ENCODE measurements at places on chromosomes 3 and 15.

DNA sequence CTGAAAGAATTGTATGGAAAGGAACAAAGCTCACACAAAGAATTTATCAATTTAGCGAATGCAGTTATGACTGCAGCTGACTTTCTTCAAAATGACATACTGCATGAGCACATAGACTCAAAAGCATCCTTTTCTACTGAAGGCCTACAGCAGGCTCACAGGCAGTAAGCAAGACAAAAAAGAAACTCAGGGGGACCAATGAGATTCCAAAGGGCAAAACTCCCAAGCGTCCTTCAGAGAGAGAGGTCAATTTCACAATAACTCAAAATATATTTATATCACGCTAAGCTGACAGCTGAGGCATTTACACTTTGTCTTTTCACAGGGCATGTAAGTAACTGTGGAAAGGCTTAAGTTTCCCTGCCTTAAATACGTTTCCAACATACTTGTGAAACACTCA, 427.9 kb upstream of the RASGRP1 start:
- no peak for DNase-seq

DNA sequence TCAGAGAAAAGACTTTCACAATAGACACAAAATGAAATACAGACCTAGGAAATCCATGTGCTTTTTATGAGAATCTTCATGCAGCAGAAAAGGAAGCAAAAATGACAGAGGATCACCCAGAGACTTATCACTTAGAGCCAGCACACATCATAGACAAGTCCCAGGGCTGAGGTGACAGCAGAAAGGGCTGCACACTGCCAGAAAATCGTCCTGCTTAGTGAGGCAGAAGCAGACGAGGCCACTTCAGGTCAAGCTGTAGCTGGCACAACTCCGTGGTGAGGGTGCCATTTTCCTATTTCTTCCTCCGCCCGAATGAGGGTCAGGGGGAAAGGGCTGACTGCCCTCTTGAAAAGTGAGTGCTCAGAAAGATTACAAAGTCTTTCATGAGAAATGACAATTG, 95.9 kb upstream of the TNIK start:
- DNase-seq: no peak

GRCh38 chr15:60649845-60650548, 171.1 kb upstream of the ICE2 start:
- no peak for DNase-seq

GRCh38 chr3:10548992-10549391, 43.6 kb upstream of the ATP2B2 start:
- no peak for DNase-seq

- DNase-seq: no peak
Measured at GRCh38 chr15:31273258-31273941, 53.2 kb upstream of the KLF13 start.

DNA sequence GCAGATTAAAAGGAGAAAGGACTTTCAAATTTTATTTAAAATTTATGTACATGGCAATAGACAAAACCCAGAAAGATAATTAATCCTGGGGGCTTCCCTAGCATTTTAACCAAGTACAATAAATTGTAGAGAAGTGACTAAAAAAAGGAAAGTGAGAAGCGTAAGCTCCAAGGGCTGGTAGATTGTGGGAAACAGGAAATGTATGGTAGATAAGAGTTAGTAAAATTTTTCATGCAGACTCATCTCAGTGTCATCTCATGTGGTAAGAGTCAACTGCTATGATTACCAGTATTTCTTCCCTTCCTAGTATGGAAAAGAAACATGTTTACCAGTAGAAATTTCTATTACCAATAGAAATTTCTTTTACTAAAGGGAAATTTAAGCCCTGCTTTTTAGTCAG, 464.3 kb upstream of the AGTR1 start:
- no peak for DNase-seq

DNA sequence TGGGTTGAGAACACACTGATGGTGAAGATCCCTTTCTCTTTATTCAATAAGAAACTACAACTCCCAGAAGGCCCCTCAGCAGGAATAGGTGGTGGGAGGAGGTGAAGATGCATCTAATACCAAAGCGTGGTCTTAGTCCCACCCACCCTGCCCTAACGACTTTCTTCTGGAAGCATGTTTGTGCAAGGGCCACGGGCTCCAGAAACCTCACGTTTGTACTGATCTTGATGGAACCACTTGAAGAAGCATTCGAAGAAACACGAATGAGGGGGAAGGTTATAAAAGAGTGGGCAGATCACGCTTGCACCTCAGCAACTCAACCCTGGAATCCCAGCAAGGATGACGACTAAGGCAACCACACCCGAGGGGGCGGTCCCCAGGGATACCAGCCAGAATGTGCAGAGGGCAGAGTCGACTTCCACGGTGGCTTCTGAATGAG, 10.6 kb upstream of the SLC25A36 start:
- no peak for DNase-seq

- no peak for DNase-seq
Measured at GRCh38 chr3:123371859-123372685, 76.8 kb downstream of the ADCY5 start.

GRCh38 chr15:66646308-66646707, 55.7 kb upstream of the SMAD6 start:
- DNase-seq: no peak

GRCh38 chr3:172750069-172750367, 508 bp upstream of the ECT2 start:
- DNase-seq: no peak

- DNase-seq: no peak
Measured at GRCh38 chr3:168604767-168605166, 509.0 kb upstream of the GOLIM4 start.

DNA sequence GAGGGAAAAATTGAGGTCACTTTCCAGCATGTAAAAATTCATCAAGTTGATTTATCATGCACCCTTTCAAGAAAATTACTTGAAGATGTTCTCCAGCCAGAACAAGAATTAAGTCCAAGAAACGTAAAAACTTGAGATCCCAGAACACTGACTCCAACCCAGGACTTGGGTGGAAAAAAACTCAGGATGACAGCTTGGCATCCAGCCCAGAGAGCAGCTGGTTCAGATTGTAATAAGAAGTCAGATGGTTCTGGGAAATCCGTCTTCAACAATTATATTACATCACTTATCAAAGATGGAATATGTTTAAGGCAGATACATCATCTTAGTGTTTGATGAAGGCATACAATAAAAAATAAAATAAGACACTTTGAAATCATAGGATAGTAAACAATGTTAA, 23.0 kb upstream of the DNAJC13 start:
- no peak for DNase-seq

- no peak for DNase-seq
Measured at GRCh38 chr3:119794971-119795612, 13.2 kb downstream of the NR1I2 start.

DNA sequence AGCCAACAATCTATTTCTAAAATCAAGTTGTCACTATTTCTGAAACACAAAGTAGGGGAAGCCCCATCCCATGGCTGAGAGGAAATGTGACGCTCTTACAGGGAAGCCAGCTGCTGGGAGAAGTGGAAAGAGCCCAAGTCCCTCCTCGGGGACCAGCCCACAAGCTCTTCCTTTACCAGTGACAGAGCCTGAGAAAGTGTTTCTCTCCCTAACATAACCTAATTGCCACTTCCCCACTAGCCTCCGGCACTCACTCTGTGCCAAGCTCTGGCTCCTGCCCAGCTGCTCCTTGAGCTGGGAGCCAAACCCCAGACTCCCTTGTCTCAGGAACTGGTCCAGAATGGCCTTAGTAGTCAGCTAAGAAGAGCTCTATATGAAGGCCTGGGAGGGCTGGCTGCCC, 42.9 kb downstream of the TNFAIP8L3 start:
- DNase-seq: peak; percentile 32

DNA sequence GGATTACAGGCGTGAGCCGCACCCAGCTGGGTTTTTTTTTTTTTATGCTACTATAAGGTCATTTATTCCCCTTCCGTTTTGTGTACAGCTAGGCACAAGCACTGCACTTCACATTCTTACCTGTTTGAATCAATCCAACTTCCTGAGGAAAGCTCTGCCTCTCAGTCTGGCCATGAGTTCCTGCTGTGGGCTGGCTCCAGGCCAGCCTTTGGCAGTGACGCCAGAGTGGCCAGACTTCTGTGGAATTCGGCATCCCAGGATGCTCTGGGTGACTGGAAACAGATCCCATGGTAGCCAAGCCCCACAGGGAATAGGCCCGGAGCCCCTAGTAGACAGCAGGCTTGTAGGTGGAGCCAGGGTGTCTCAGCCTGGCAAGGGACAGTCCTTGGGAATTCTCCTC, 21.5 kb upstream of the TIMP4 start:
- no peak for DNase-seq

GRCh38 chr3:30167541-30168011, 438.8 kb upstream of the TGFBR2 start:
- no peak for DNase-seq

DNA sequence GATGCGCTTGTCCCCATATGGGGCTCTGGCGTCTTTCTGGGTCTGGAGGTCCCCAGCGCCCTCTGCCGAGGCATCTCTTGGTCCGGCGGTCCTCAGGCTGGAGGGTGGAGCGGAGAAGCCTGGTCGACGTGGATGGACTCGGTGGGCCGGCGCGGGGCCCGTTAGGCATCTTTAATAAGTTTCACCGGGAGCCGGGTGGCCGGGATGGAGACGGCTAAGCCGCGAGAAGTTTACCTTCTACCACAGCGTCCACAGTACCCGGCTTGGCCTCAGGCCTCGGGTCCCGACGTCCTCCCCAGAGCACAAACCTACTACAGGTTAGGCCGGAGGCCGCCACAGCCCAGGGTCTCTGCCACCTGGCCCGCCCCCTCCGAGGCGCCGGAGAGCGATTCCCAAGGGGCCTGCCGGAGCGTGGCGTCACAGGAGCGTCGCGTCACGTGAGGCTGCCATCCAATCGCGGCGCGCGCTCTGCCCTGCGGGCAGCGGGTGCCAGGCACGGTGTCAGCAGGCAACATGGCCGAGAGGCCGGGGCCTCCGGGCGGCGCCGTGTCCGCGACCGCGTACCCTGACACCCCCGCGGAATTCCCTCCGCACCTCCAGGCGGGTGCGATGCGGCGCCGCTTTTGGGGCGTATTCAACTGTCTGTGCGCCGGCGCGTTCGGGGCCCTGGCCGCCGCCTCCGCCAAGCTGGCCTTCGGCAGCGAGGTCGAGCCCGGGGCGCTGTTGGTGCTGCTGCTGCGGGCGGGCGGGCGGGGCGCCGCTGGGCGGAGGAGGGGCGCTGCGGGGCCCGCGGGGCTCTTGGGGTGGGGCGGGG, at the start of gene TMEM42:
Gene TMEM42 (plus strand): TSS at position 501 of the 814 bp plus-strand sequence. CDS start 13 bp downstream, at position 514.
- peak; percentile 89 for DNase-seq

GRCh38 chr3:70090322-70090913, 90.9 kb downstream of the SAMMSON start:
- DNase-seq: peak; percentile 26

DNA sequence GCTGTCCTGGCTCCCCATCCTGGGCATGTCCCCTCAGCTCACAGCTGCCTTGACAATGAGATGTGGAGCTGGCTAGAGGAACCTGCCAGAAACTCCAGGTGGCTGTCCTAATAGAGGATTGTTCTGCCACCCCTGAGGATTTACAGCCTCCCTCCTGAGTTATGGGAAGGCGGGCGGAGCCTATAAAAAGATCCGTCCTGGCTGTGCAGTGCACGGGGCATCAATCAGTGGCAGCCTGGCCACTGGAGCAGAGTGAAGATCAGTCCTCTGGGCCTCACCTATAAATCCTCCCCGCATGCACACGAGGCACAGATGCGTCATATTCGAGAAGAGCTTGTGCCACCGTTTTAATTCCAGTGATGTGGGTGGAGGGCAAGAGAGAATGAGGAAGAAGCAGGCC, 90.0 kb downstream of the MEGF11 start:
- no peak for DNase-seq

- DNase-seq: no peak
Measured at GRCh38 chr3:158279609-158280008, 169.7 kb downstream of the RSRC1 start.

DNA sequence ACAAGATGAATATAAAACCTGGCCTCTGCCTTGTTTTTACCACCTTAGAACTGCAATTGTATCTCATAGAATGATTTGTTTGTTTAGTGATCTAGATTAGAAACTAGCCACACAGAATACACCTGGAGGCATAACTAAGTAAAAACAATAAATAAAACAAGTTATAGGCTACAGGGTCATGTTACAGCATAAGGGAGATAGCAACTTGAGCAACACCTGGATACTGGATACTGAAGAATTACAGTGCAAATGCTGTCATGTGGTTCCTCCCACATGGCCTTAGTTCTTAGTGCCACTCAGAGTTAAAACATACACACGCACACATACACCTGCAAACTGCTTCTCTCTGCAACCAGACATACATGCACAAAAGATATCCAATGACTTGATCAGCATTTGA, 563.4 kb upstream of the DPPA4 start:
- no peak for DNase-seq

DNA sequence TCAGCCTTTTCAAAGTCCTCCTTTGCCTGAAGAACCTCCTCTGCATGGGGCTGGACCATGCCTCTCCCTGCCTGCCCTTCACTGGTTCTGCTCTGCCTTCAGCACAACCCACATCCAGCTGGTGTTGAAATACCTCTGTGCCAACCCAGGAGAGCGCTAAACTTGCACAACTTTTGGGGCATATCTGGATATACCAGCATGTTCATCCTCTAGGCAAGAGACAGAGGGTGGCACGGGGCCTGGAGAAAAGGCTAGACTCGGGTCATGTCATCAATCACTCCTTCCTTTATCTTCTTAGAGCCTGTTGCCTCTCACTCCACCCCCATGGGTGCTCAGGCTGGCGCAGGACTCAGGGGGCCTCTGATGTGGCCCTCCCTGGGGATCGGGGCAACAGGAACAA, 4.8 kb downstream of the SEMA4B start:
- no peak for DNase-seq

- peak; percentile 3 for DNase-seq
Measured at GRCh38 chr3:143329567-143330211, 210.1 kb downstream of the CHST2 start.

GRCh38 chr3:197465996-197466549, 89.7 kb downstream of the BDH1 start:
- DNase-seq: no peak

GRCh38 chr3:149678351-149678950, 20.6 kb upstream of the WWTR1 start:
- DNase-seq: no peak

- DNase-seq: no peak
Measured at GRCh38 chr3:48820612-48821324, 26.9 kb downstream of the PRKAR2A start.

DNA sequence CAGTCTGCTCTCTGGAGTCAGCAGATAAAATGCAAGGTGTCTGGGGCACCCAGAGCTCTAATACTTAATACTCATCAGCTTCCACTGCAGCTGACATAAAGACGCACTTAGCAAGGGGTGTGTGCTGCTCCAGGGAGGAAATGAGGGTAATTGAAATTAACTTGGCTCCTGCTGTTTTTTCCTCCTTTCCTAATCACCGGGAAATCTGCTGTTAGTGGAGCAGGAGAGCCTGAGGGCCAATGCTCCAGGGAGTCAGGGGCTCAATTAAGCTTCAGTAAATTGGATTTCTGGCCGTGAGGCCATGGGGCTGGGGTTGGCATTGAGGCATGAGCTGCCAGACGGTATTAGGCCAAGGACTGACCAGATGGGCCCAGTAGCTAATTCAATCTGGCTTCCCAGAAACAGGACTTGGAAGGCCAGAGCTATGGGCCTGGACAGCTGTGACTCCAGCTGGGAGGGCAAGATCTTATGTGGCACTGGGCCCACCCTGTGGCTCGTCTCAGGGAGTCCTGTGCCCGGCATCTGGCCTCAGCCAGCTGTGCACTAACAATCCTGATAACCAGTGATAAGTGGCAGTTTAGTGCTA, 30.7 kb upstream of the CHRNB4 start:
- no peak for DNase-seq
